ENCODE measurements at places on chromosomes 3 and 15. TPM values are rescaled to one million over a fixed set of nuclear protein-coding genes. Genes with fewer than 3 reads are reported as not detected.

Gene POTEB
- total RNA-seq, result not detected

Gene SLC28A2
- not detected for total RNA-seq

Gene CLRN1
- total RNA-seq, result not detected

Gene CILP
- 0.08 TPM for total RNA-seq

Gene DPPA4
- total RNA-seq, result not detected

Gene BTLA
- total RNA-seq, result not detected

Gene ARL14
- total RNA-seq, result 1.3 TPM

Gene PP2D1
- not detected for total RNA-seq

Gene GHSR
- not detected for total RNA-seq

Gene ATP13A5
- total RNA-seq, result not detected

Gene PLA2G4D
- total RNA-seq, result not detected

Gene HMG20A
- 33.3 TPM for total RNA-seq

Gene CCR9
- not detected for total RNA-seq

Gene NOX5
- total RNA-seq, result 0.38 TPM

Gene CLDN1
- total RNA-seq, result 28.6 TPM

Gene CELSR3
- total RNA-seq, result 4.4 TPM

Gene NISCH
- 14.6 TPM for total RNA-seq

Gene CCDC80
- 50.9 TPM for total RNA-seq

Gene ROPN1B
- not detected for total RNA-seq

Gene HTR3E
- total RNA-seq, result not detected

Gene ADGRG7
- total RNA-seq, result not detected

Gene LRRN1
- total RNA-seq, result not detected

Gene TM6SF1
- 0.17 TPM for total RNA-seq

Gene PLSCR2
- not detected for total RNA-seq

Gene EFCAB12
- total RNA-seq, result 0.40 TPM

Gene DPPA2
- not detected for total RNA-seq

Gene TGM5
- total RNA-seq, result not detected

Gene GATA2
- 5.5 TPM for total RNA-seq

Gene GOLGA8N
- 1.4 TPM for total RNA-seq

Gene TLR9
- not detected for total RNA-seq

Gene BLM
- total RNA-seq, result 15.5 TPM

Gene GOLGA6A
- total RNA-seq, result not detected

Gene CLDN11
- not detected for total RNA-seq

Gene PLCB2
- 1.3 TPM for total RNA-seq

Gene TJP1
- 78.7 TPM for total RNA-seq

Gene MUSTN1
- total RNA-seq, result not detected

Gene TMED3
- total RNA-seq, result 170 TPM

Gene CAMK2N2
- 1.1 TPM for total RNA-seq

Gene EHHADH
- total RNA-seq, result 1.9 TPM

Gene KCNH8
- total RNA-seq, result not detected

Gene KCNMB2
- total RNA-seq, result not detected

Gene DISP2
- total RNA-seq, result 1.1 TPM

Gene SENP7
- 1.9 TPM for total RNA-seq

Gene TRH
- total RNA-seq, result not detected

Gene TAMM41
- total RNA-seq, result 28.8 TPM

Gene SLC2A2
- total RNA-seq, result not detected

Gene MAP2K5
- 7.7 TPM for total RNA-seq

Gene TERC
- 0.93 TPM for total RNA-seq

Gene NR1D2
- total RNA-seq, result 7.3 TPM

Gene CXCR6
- not detected for total RNA-seq

Gene CHL1
- not detected for total RNA-seq
